ENCODE measurements at places on chromosomes 11 and 22.

GRCh38 chr11:128544471-128545051 lies 42.8 kb downstream of the ETS1 start:
- peak; percentile 46 for DNase-seq

DNA sequence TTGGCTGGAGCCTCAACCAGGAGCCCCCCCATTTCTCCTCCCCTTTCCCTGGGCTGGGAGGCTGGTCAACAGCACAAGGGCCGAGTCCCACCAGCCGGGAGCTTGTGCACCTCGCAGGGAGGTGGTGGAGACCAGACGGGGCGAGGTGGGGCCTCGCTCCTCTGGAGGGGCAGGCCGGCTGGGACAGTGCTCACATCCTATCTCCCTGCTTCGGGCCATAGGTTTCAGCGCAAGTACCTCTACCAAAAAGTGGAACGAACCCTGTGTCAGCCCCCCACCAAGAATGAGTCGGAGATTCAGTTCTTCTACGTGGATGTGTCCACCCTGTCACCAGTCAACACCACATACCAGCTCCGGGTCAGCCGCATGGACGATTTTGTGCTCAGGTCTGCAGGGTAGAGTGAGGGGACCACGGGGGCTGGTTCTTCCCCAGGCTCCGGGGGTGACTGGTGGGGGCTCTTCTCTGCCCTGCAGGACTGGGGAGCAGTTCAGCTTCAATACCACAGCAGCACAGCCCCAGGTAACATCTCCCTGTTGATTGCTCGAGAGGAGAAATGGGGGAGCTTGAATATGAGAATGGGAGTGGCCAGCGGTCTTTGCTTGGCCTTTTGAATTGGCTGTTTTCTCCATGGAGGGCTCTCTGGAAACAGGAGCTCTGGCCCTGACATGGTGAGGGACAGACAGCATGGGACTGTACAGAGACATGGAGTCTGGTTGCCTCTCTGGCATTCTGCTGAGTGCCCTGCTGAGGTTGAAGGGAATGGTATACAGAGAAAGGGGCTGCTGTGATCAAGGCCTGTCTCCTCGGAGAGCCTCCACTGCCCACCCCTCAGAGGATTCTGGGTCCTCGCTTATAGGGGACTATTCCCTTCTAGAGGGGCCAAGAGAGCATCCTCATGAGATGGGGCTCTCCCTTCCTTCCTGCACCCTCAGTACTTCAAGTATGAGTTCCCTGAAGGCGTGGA lies 3.3 kb downstream of the SIDT2 start:
- no peak for DNase-seq

- peak; percentile 13 for DNase-seq
Measured at GRCh38 chr22:50061824-50062355, 3.8 kb upstream of the TTLL8 start.

DNA sequence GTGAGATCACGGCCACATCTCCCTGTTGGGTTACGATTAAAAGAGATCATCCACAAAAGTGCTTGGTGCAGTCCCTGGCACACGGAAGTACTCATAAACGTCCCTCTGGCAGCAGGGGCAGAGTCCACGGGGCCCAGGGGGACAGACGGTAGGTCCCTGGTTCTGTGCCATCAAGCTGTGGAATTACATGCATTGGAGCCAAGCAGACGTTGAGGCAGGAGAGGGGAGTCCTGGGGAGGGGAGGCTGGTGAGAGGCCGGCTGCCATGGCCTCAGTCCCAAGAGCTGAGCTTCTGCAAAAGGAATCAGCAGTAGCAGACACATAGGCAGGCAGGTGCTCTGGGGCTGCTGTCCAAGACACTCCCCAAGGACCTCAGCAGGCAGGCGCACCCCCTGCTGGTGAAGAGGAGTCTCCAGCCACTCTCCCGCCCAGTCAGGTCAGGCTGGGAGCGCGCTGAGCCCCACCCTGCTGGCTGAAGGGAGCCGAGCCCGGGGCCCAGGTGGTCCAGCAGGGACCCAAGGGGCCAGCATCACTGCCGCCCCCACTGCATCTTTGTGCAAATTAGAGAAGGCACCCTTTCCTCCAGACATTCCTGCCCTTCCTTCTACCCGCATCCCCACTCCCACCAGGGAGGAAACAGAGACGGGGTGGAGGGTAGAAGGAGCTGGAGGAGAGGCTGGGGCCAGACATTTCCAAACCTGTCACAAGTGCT lies 7.6 kb upstream of the KCTD17 start:
- DNase-seq: peak; percentile 44

- no peak for DNase-seq
Measured at GRCh38 chr11:34987617-34988016, 71.2 kb downstream of the PDHX start.

GRCh38 chr11:95296165-95296564 lies 65.2 kb upstream of the SESN3 start:
- DNase-seq: no peak

DNA sequence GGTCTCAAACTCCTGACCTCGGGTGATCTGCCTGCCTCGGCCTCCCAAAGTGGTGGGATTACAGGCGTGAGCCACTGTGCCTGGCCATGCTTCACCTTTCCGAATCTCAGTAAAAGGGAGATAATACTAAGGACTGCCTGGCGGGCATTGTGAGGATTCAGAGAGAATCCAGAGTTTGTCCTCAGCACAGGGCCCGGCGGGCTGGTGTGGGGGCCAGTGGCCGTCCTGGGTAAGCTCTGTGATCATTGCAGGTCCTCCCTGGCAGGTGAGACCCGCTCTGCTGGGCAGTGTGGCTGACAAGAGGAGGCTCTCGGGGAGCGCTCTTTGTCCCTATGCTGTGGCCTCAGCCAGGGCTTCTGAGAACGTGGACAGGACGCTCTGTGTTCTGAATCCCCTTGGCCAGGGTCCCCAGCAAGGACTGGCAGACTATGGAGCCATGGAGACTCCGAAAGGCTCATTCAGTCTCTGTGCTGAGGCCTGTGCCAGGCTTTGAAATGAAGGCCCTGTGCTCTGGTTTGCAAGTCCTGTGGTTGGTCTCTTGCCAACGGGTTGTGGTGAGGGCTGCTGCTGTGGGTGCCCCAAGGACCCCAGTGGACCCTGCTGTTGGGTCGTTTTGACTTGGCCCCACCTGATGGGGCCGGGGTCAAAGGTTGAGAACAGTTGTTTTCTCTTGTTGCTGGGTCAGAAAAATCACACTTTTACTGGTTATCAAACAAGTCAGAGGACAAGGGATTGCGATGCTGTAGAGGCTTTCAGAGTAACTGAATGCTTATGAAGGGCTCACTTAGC lies 2.1 kb downstream of the TPCN2 start:
- no peak for DNase-seq

- DNase-seq: no peak
Measured at GRCh38 chr11:61839742-61840141, 11.6 kb downstream of the FADS2 start.

DNA sequence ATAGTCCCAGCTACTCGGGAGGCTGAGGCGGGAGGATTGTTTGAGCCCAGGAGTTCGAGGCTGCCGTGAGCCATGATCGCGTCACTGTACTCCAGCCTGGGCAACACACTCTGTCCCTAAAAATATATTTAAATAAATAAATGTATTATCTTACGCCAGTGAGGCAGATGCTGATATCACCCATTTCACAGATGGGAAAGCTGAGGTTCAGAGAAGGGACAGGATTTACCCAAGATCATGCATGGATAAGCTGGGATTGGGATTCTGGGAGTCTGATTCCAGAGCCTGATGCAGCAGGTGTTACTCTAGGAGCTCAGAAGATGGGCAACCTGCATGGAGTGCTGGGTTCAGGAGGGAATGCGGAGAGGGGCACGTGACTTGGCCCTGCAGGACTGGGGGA lies 17.8 kb downstream of the SGSM1 start:
- DNase-seq: no peak

DNA sequence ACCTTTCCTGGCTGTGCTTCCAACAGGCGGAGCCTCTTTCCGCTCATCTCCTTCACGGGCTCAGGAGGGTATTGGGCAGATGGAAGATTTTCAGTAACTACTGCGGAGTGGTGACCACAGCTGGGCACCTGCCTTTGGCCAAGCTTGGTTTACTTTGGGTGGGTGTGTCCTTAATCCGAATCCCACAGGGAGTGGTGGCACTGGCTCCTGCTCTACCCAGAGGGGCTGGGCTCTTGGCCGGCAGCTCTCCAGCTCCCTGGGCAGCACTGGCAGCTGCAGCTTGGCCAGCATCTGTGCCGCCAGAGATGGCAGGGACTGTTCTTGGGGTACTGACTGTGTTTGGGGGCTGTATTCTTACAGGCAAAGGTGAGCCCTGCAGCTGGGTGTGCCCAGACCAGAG lies 29.8 kb downstream of the BID start:
- DNase-seq: no peak
